Activated naive CD8-positive, alpha-beta T cell treated with anti-CD3 and anti-CD28 coated beads, Interleukin-2, amount 10 ng/mL, durations not matched to agents 7 days and 5 days (primary cell): ENCODE measurements at places on chromosomes 6 and 20. TPM values are rescaled to one million over a fixed set of nuclear protein-coding genes. Genes with fewer than 3 reads are reported as not detected.
A peak's percentile ranks its signal among the peaks of the same experiment; 100 is the strongest.

DNA sequence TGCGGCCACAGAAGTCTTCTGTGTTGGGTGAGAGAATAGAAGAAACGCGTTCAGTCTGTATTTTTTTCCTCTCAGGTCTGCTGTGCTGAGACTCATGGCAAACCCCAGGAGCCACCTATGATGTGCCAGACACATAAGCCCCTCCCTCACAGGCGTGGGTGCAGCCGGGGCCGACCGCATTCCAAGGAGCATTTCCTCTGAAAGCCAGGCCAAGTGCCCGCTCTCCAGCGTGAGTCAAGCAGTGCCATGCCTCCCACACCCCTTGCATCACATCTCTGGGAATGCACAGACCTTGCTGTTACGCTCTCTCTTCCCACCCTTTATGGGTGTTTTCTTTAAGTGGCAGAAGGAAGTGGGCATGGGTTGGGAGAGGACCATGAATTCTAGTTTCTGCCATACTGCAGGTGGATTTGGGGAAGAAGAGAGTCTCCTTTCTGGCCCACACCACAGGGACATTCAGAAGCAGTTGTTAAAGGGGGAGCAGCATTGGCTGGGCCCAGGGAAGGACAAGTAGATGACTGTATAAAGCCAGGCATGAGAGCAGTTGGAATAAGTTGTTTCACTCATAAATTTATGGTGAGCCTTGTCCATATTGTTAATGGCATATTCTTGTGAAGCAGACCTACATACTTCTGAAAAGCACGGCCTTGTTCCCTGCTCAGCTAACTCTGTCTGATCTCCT, 37.1 kb upstream of the TFAP2A start:
- H3K27ac ChIP-seq, result no peak overlapping the region
- H3K4me3 ChIP-seq, result no peak overlapping the region
- DNase-seq, result no peak
- H3K36me3 ChIP-seq, result no peaks in the 10 kb centered on the region
- H3K4me1 ChIP-seq, result no peaks in the 10 kb centered on the region
- H3K27me3 ChIP-seq, result peaks cover 9% of the 10 kb centered on the region

DNA sequence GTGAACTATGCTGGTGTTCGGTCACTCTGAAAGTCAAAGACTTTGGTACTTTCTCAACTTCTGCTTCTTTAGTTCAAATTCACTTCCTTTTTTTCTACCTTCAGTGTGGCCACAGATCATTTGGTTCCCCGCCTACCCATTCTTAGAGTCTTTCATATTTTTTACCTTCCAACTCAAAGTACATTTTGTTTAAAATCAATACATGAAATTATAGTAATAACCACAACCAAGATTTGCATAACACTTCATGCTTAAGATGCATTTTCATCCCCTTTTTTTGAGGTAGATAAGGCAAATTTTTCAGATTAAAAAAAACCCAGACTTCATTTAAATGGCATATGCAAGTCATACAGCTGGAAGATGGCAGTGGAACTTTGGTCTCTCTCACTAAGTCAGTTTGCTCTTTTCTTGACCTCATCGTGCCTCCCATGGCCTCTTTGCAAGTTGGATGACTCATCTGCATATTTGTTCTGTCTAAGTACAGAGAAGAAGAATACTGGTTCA, 11.9 kb upstream of the CNR1 start:
- no peaks in the 10 kb centered on the region for H3K4me1 ChIP-seq
- DNase-seq, result no peak
- peaks cover 9% of the 10 kb centered on the region for H3K27me3 ChIP-seq
- no peak overlapping the region for H3K27ac ChIP-seq

GRCh38 chr6:123352279-123352678, 284.5 kb downstream of the TRDN start:
- no peaks in the 10 kb centered on the region for H3K36me3 ChIP-seq
- no peaks in the 10 kb centered on the region for H3K27me3 ChIP-seq
- DNase-seq, result no peak
- no peak overlapping the region for H3K27ac ChIP-seq

DNA sequence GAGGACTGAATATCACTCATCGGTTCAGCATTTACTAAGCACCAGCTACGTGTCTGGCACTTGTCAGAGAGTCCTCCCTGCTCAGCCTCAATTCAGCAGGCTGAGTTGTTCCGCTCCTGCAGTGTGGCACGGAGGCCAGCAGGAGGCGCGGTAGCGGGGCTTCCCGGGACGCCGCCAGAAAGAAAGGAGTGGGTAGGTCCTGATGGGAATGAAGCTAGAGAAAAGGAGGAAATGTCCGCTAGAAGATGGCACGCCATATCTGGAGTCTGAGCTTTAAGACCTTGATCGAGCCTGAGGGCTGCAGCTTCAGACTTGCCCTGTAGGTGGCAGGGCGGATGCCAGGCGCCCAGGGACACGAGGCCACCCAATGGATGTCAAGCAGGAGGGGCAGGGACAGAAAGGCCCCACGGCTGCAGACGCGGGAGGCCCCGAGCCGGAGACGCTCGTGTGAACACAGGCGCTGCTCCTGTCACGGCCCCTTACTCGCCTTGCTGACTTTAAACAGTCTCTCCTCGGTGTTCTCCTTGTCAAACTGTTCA, 18.7 kb downstream of the SERPINB6 start:
- H3K27ac ChIP-seq, result no peak overlapping the region
- H3K27me3 ChIP-seq, result no peaks in the 10 kb centered on the region
- no peak overlapping the region for H3K4me3 ChIP-seq

Gene SLC26A8
- total RNA-seq, result not detected

DNA sequence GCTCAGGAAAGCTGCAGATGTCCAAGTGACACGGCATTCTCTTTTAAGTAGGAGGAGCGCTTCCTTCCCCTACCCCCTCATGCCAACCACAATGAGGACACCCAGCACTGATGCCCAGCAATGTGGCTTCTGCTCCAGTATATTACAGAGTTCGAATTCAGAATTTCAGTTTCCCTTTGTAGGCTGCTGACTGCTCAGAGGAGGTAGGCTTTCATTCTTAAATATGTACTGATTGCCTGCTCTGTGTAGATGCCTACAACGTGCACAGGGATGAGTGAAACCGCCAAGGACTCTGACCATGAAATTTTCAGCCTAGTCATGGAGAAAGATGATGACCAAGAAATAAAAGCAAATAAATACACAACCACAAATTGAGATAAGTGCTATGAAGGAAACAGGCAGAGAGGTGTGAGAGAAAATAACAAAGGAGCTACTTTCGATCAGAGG, 50.9 kb upstream of the TNFAIP3 start:
- peaks cover 42% of the 10 kb centered on the region for H3K4me1 ChIP-seq
- peak overlapping the region; percentile 65 for H3K4me3 ChIP-seq
- H3K27me3 ChIP-seq, result no peaks in the 10 kb centered on the region
- H3K27ac ChIP-seq, result peak overlapping the region; percentile 86
- H3K36me3 ChIP-seq, result no peaks in the 10 kb centered on the region

Gene ABHD12
- total RNA-seq, result 27.3 TPM

Gene GSTA3
- not detected for total RNA-seq

DNA sequence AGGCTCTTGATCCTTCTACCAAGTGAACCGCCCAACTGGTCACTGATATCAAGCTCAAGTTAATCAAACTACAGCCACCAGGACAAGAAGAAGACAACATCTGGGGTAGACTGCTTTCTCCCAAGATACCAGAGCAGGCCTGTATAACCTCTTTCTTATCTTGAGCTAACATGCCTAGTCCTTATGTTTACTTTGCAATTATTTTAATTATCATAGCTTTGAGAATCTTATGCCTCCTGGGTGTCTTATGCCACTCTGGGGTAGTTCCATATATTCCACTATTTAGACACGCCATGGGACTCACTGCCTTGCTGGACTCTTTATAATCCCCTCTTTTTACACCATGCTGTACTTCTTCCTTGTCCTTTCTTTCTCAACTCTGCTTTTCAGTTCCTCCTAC, 41.5 kb upstream of the ECI2 start:
- no peaks in the 10 kb centered on the region for H3K36me3 ChIP-seq
- DNase-seq, result no peak
- H3K27ac ChIP-seq, result no peak overlapping the region
- no peaks in the 10 kb centered on the region for H3K4me1 ChIP-seq
- no peak overlapping the region for H3K4me3 ChIP-seq
- H3K27me3 ChIP-seq, result peaks cover 9% of the 10 kb centered on the region

Gene FAM209B
- 1.8 TPM for total RNA-seq
